Regular cardiac myocyte (primary cell): ENCODE measurements at places on chromosomes 11 and 22. TPM values are rescaled to one million over a fixed set of nuclear protein-coding genes. Genes with fewer than 3 reads are reported as not detected.

Gene PPP6R3
- total RNA-seq: 113 and 139 TPM in 2 replicates

Gene APOL5
- under 0.01 TPM in 1 of 2 replicates, not detected in the other for total RNA-seq

Gene APOL4
- total RNA-seq: 0.38 and 1.4 TPM in 2 replicates

Gene PGGHG
- total RNA-seq: 3.3 and 9.6 TPM in 2 replicates

Gene EHF
- under 0.01 and 0.28 TPM in 2 replicates for total RNA-seq

Gene PPFIA1
- total RNA-seq: 39.3 and 43.4 TPM in 2 replicates

Gene OR2AG1
- total RNA-seq: not detected in 2 replicates

Gene MS4A14
- not detected in 2 replicates for total RNA-seq

Gene TRIM22
- total RNA-seq: 68.2 and 177 TPM in 2 replicates

Gene OR52E4
- not detected in 2 replicates for total RNA-seq

Gene P4HA3
- total RNA-seq: 13.4 and 47.9 TPM in 2 replicates

Gene CCDC117
- 17.8 and 20.7 TPM in 2 replicates for total RNA-seq

Gene KCTD14
- total RNA-seq: 0.56 and 1.9 TPM in 2 replicates

Gene SAA2
- 1.5 and 3.1 TPM in 2 replicates for total RNA-seq

Gene CRYAB
- total RNA-seq: 41.2 and 44.7 TPM in 2 replicates

Gene MRE11
- total RNA-seq: 11.6 and 18.6 TPM in 2 replicates

Gene PKP3
- total RNA-seq: 2.1 and 2.8 TPM in 2 replicates

Gene CARD18
- not detected in 2 replicates for total RNA-seq

Gene NXPE4
- total RNA-seq: not detected in 2 replicates

Gene CATSPER1
- under 0.01 and 0.19 TPM in 2 replicates for total RNA-seq

Gene SBF1
- 60.0 and 64.2 TPM in 2 replicates for total RNA-seq

Gene STK33
- 0.58 and 1.1 TPM in 2 replicates for total RNA-seq

Gene KDM2A
- total RNA-seq: 38.9 and 40.3 TPM in 2 replicates

Gene OR5A1
- total RNA-seq: not detected in 2 replicates

Gene SPDYC
- total RNA-seq: not detected in 2 replicates

Gene ANGPTL5
- under 0.01 and 0.28 TPM in 2 replicates for total RNA-seq

Gene GDPD5
- 3.6 and 5.1 TPM in 2 replicates for total RNA-seq

Gene LDHAL6A
- not detected in 2 replicates for total RNA-seq

Gene EIF1AD
- total RNA-seq: 26.8 and 40.8 TPM in 2 replicates

Gene MMP12
- total RNA-seq: 0.56 TPM in 1 of 2 replicates, not detected in the other

Gene LMO1
- 0.19 TPM in 1 of 2 replicates, not detected in the other for total RNA-seq

Gene TRIM49
- not detected in 2 replicates for total RNA-seq
